Naive thymus-derived CD8-positive, alpha-beta T cell (primary cell): ENCODE measurements at places on chromosomes 5 and 9. TPM values are rescaled to one million over a fixed set of nuclear protein-coding genes. Genes with fewer than 3 reads are reported as not detected.

DNA sequence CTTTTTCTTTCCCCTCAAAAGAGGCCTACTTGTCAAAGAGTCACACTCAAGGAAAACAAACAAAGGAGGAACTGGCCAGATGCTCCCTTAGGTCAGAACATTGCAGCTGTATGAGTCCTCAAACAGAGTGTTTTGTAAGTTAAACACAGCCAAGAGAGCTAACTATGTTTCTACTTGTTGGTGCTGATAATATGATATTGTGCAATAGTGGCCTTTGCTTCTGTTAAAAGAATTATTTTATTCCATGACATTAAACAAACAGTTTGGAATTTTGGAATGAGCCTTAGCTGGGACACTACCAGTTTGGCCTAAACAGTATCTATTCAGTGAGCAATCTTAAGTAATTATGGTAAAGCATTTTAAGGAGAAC lies 56.0 kb upstream of the TPD52L3 start:
- no peak for DNase-seq

GRCh38 chr9:107155244-107155817 lies 127.7 kb upstream of the RAD23B start:
- DNase-seq = no peak

DNA sequence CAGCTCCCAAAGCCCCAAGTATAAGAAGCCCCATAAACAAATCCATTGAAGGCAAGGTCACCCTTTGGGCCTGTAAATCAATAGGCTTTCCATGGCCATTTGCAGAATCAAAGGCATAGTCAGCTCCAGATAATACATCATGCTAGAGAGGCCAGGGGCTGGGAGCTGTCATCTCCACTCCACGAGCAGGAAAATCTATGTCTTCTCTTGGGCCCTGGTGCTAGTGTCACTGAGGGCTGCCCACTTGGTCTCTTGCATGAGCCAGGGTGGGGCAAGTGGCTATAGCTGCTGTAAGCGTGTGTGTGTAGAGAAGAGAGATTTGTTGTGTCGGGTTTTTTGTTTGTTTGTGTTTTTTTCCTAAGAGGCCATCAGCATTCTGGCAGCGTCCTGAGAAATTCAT lies 90.0 kb upstream of the ZNF618 start:
- no peak for DNase-seq

DNA sequence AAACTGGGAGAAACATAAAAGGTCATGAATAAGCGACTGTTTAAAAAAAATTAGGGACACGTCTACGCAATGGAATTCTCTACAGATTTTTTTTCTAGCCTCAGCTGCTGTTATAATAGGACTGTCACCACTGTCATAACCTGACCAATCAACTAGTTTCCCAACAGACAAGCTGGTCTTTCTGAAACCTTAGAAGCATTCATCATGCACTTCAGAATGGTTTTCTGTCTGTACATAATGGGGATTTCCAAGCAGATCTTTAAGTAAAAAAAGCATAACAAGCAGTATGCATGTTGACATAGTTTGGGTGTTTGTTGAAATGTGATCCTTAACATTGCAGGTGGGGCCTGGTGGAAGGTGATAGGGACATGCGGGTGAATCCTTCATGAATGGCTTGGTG lies 58.3 kb upstream of the SEMA6A start:
- no peak for DNase-seq

DNA sequence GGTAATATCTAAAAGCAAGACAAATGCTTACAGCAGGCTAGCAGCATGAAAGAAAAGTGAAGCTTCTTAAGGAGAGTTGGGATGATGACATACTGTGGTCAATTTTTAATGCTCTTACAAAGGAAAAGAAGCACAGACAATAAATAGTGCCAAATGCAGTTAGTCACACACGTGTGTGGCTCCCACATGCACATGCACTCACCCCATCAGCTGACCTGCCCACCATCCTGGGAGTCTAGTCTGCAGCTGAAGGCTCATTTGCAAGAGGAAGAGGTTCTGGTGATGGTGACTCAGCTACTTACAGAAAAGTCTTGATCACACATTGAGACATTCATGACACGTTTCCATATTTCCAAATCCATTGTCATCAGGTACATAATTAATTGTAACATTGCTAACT lies 129.3 kb downstream of the MRPL36 start:
- DNase-seq = no peak

GRCh38 chr5:42163083-42163482 lies 238.0 kb downstream of the FBXO4 start:
- DNase-seq = no peak

Gene LCN2
- not detected for total RNA-seq

Gene GRPEL2
- total RNA-seq = 47.6 TPM
